Coronary artery (tissue), 2 donors: ENCODE measurements at places on chromosomes 6 and 20.

DNA sequence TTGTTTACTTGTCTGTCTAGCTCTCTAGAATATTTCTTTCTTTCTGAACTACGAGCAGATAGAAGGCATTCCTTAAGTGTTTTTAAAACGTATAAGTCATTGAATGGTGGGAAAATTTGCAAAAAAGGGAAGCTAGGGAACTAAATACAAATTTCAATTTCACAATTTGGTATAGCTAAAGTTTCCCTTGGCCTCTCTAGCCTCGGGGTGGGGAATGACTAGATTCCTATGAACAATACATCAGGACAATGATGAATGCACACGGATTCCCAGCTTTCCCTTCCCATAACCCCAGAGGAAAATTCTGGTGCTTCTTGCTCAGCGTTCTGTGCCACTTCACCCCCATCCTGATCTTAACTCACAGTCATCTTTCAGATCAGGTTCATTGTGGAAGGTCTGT lies 113.3 kb upstream of the ASF1A start:
- DNase-seq = no peak

- DNase-seq = no peak
Observed at GRCh38 chr6:5590187-5590586, 328.9 kb downstream of the FARS2 start.

GRCh38 chr20:59165396-59165795 lies 1.8 kb downstream of the ZNF831 start:
- no peak for DNase-seq

DNA sequence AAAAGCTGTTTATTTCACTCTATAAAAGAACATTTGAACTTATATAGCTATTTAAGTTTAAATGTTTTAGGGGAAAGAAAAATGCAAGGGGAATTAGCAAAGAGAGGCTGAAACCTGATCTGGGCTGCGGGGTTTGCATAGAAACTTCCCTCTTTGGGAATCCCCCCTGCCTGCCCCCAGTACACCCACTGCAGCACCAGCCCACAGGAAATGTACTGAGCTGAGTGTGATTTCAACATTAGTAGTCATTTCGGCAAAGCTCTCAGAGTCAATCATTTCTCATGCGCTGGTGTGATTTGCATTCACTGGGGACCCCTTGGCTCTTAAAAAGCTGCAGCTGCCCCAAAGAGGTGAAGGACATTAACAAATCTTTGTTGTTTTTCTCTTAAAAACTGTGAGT lies 859.4 kb downstream of the MAFB start:
- no peak for DNase-seq
